Sigmoid colon (tissue), 7 donors: ENCODE measurements at places on chromosomes 3 and 15.

GRCh38 chr3:113183748-113184661 is 27.4 kb upstream of the BOC start:
- no peak for DNase-seq

- DNase-seq, result peak; percentile 44
Measured at GRCh38 chr3:126549861-126550487, 8.8 kb downstream of the C3orf22 start.

DNA sequence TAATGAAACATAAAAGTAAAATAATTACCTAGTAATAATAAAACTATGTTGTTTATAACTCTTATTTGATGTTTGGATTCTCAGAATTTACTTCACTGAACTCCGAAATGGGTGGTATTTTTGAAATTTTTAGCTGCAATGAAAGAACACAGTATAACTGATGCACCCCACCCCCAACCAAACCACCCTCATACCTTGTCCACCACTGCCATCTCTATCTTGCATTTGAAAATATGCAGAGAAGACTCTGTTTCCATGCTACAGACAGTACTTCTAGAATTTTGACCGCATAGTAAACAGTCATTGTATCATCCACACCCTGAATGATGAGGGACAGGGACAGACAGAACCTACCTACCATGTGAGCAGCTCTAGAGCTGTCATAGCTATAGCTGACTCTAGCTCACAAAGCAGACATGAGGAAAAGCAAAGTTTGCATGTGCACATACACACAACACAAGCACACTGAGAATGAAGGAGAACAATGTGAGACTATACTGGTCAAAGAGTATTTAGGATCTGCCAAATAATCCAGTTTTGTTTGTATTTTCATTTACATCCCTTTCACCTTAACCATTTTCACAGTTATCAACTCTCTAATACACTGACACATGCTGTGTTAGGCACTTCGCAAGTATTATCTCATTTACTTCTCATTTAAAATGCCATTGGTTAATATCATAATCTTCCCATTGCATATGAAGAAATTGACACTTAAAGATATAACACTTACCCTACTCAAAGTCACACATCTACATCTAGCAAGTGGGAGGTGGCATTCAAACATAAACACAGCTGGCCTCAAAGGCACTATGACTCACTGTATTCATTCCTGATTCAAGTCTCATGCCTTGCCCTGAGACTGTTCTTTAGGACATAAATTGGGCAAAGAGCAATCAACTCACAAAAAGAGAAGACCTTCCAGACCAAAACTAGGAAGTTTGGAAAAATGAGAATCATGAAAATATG is 1014.7 kb upstream of the CFAP20DC start:
- DNase-seq, result no peak

GRCh38 chr3:67653425-67654098 is 850 bp downstream of the SUCLG2 start:
- no peak for DNase-seq

DNA sequence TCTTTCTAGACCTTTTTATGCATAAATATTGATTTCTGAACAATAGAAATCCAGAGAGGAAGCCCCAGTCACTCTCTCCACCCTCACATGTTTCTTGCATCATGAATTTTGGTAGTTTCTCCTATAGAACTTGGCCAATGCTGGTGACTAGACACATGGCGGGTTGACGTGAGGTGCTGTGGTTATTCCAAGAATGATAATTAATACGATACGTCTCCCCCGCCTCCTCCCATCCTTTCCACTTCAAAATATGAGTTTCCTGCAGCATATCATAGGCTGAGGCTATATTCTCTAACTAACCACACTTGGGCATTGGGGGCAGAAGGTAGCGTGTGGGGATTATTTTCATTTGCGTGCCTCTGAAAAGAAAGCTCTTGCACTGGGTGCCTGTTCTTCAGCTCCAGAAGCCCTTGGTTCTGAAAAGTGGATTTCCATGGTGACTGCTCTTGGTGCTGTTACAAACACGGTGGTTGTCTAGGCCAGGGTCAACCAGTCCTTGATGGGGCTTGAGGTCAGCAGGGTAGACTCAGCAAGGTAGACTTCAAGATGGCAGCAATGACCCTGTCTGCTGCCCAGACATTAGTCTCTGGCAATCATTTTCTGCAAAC is 5.3 kb downstream of the TNFSF10 start:
- DNase-seq, result no peak

DNA sequence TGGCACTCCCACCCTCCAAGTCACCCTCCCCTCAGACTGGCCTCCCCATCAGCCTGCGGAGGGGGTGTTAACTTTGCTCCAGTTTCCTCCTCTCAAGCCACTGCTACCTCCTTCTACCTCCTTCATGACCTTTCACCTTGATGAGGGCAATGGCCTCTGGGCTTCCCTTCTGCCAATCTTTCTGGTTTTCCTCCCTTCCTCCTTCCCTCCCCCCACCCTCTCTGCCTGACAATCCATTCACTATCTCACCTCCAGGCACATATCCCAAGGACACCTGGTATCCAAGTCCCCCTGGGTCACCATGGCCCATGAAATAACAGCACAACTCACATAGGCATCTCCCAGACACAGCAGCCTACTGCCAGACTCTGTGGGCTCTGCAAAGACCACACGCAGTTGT is 80.0 kb downstream of the WWTR1 start:
- DNase-seq, result no peak

DNA sequence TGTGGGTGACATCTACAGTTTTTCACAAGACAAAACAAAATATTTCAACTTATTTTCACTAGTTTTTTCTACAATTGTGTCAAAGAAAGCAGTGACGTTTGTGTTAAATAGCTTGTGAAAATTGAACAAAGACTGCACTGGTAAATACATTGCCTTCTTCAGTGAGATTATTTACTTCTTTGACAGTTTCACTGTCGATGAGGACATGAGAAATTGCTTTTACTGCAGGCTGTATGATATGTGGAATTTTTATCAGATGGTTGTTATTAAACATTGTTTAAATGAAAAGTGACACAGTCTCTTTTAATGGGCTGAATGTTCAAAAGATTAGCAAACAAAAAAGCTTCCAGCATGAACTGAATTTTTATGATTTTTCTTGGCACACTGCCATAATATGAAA is 773.9 kb upstream of the CADM2 start:
- DNase-seq, result no peak

DNA sequence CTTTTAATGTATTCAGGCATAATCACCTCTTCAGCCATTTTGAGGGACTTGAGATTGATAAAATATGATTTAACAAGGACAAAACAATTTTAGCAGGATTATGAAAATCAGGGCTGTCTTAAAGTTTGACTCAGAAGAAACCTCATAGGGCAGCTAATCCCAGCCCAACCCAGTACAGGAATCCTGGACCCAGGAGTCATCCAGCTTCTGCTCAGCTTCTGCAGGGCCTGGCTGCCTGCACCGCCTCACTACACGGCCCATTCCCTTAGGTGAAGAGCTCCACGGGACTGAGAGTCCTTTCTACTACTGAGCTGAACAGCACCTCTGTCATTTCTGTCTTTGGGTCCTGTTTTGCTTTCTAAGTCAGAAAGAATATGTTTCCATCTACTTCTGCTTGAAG is 37.5 kb downstream of the ARHGAP31 start:
- no peak for DNase-seq

- DNase-seq, result no peak
Measured at GRCh38 chr15:48411971-48412591, 80.9 kb downstream of the DUT start.

DNA sequence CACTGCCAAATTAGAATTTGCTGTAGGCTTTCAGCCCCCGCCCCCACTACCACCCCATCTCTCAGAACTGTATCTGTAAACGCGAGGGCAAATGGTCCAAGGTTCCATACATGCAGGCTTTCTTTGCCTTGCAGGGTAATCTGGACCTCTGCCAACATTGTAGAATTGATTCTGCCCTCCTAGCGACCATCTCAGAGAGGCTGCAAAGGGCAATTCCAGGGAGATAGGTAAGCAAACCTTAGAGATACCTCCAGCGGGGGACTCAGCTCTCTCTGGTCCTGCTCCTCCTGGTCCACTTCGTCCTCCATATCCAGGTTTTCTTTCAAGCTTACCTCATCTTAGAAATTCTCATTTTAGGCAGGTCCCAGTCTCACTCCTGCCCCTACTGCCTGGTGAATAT is 64.4 kb downstream of the SLMAP start:
- no peak for DNase-seq

GRCh38 chr3:156957715-156958114 is 131.6 kb downstream of the LEKR1 start:
- DNase-seq, result no peak

DNA sequence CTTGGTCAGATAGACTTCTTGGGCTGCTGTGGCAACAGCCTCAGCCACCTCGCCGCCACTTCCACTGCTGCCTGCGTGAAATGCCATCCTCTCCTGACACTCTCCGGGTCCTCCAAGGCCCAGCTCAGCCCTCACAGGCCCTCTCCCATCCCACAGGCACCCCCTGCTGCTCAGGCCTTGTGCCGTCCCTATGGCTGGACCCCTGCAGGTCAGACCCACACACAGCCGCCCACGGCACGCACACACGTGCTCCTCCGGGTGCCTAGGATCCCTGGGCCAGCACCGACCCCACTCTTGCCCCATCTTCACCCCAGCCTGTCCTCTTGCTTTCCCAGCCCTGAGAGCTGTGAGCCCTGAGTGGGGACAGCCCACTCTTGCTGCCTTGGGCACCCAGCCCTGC is 19.7 kb downstream of the CFAP100 start:
- DNase-seq, result peak; percentile 47

GRCh38 chr3:44048949-44049348 is 192.7 kb upstream of the TOPAZ1 start:
- no peak for DNase-seq

GRCh38 chr15:48507416-48508065 is 138.0 kb downstream of the FBN1 start:
- DNase-seq, result no peak

- DNase-seq, result no peak
Measured at GRCh38 chr3:160827516-160827915, 71.5 kb downstream of the PPM1L start.

GRCh38 chr15:100783760-100784492 is 95.7 kb upstream of the ALDH1A3 start:
- DNase-seq, result peak; percentile 48

GRCh38 chr3:41434781-41435180 is 235.5 kb downstream of the CTNNB1 start:
- no peak for DNase-seq

GRCh38 chr15:29032751-29033150 is 147.0 kb downstream of the APBA2 start:
- DNase-seq, result no peak

DNA sequence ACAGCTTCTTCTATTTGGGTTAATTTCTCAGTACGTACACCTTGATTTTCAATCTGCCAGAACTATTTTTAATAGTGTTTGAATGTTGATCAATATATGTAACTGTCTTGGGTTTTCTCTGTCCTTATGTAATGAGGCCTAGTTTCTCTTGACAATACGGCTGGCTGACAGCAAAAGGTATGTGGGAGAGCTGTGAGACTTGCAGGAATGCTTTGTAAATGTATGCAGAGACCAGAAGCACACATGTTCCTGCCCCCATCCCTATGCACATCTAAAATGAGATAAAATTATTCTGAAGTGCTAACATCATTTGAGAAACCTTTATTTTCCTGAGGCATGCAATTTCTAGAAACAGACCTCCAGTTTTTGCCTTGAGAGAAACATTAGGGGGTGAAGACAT is 593.8 kb upstream of the GBE1 start:
- DNase-seq, result no peak

DNA sequence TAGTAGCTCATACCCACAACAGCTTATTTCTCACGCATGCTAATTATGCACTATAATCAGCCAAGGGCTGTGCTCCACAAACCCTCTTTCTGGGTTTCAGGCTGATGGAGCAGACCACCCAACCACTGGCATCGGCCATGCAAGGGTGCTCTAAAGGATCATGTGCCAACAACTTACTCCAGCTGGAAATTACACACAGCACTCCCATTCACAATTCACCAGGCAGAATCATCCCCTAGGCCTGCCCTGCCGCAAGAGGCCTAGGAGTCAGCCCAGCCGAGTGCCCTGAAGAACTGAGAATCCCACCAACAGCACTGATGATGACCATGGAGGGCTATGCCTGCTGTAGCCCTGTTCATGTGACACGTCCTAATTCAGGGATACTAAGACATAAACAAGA is 216.2 kb upstream of the CHRNA7 start:
- no peak for DNase-seq

DNA sequence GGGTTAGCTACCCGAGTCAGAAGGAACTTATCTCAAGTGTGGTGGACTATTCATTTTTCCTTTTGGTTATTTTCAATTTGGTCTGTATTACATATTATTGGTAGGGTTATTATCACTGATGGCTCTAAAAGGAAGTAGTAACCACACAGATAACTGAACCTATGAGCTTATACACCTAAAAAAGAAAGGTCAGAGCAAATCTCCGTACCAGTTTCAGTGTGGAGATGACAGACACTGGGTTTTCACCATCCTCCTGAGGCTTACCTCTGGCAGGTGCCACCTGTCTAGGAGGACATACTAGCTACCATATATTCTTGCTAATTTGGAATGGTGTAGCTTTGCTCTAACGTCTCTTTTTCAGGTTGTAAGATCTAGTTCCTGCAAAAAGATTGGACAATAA is 10.2 kb downstream of the GAP43 start:
- no peak for DNase-seq

DNA sequence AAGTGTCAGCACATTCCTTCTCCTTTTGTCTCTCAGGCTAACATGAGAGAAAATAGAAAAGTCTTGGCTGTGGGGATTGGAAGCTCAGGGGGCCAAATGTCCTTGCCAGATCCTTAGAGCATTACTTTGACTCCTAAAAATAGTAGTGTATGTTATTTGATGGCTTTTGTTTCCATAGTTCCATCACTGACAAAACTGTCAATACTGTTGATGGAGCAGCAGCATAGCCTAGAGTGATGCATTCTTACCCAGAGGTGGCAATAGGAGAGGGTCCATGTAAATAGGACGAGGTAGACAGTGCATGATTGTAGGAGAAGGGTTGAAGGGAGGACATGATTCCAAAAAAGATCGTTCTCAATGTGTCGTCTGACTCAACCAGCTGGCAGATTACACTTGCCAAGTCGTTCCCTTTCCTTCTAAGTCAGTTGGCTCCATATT is 282.7 kb upstream of the TPRG1 start:
- DNase-seq, result no peak

GRCh38 chr3:197229836-197230235 is 68.6 kb downstream of the DLG1 start:
- no peak for DNase-seq

DNA sequence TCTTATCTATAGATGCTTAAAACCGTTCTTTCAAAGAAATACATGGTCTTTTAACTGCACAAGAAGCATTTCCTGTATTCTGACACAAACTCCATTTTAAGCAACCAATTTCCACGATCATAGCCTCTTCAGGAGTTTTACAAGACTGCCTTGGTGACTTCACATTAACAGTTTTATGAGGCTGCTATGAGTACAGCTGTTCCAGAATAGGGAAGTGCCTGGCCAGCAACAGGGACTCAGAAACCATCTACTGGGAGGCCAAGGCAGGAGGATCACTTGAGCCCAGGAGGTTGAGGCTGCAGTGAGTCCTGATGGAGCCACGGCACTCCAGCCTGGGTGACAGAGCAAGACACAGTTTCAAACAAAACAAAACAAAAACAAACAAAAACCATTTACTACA is 78.4 kb downstream of the B3GNT5 start:
- no peak for DNase-seq
